ENCODE measurements at places on chromosomes 1 and 21.

DNA sequence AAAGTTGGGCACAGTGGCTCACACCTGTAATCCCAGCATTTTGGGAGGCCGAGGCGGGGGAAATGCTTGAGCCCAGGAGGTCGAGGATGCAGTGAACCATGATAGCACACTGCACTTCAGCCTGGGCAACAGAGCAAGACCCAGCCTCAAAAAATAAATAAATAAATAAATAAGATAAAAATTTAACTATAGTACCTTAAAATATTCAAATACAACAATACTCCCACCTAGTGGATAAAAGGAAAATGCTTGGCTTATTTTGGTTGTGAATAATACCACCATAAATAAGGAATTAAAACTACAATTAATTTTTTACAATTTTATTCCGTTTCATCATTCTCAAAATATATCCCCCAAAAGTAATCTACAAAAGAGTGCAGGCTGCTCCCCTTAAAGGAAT is 8.1 kb downstream of the PSMG1 start:
- DNase-seq, result no peak

DNA sequence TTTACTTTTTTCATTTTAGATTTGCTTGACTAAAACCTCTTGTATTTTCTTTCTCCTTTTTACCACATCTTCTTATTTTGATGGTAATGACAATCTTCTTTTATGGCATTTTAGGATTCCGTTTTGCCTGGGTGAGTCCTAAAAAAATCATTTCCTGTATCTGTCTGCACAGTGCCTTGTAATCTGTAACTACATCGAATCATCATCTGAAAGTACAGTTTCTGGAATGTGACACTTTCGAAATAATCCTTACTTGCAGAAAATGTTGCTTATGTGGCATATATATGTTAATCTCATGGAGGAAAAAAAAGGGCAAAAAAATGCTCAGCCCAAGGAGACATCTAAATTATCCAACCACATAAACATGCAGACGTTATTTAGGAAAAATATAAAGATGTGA is 29.0 kb downstream of the GREM2 start:
- no peak for DNase-seq

DNA sequence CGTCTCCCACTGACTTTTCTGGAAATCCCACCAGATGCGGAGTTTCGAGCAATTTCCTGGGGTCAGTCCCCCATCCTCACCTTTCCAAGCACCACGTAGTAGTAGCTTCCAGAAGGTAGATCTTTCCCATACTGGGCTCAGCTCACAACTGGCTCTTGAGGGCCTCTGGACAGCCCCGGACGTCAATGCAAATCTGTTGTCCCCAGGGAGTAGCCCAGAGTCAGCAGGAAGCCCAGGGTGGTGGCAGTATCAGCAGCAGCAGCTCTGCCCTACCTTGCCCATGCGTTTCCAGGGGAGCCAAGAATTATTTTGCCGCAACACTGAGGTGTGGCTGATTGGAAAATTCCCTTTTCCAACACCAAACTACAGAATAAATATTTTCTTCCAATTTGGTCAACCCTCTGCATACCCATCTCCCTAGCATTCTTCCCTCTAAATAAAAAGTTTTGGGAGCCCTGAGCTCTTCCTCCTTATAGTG is 70.3 kb downstream of the CD46 start:
- no peak for DNase-seq

GRCh38 chr1:147800804-147801203 is 40.4 kb upstream of the GJA5 start:
- no peak for DNase-seq

DNA sequence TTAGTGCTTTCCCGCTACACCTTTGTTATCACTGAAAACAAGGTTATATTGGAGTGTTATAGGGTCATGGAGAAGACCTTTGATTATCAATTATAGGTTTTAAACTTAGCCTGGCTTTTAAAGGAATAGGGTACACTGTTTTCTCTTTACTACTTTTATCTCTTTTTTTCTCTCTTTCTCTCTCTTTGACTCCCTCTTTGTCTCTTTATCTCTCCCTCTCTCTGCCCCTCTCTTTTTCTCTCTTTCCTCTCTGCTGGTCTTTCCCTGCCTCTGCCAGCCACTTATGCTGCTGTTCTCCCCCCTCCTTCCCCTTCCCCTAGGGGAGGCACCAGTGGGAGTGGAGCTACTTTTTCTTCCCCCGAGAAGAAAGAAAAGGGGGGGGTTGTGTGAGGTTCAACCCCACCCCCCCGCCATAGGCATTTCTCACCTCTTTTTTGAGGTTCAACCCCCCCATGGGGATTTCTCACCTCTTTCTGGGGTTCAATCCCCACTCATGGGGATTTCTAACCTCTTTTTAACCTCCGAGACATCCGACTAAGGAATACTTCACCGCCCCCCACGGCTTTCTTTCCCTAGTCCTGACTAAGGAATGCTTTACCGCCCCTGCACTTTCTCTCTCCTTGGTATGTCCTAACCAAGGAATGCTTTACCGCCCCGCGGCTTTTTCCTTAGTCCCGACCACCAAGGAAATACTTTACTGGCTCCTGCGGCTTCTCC is 17.2 kb upstream of the ZBTB8B start:
- no peak for DNase-seq

DNA sequence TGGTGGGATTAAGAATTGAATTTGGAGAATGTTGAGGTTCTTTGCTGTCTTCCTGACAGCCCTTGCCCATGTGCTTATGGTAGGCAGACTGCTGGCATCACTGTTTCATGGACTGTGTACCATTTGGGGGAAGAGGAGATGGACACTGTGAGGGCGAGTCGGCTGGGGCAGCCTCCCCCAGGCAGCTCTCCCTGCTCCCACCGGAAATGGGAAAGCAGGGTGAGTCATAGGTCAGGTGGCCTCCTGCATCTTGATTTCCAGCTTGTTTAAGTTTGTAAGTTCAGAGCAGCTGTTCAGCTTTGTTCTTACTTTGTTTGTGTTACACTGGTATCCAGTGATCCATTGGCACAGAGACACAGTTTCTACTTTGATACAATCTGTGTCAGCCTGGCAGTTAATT is 87.2 kb upstream of the CNIH3 start:
- no peak for DNase-seq

- no peak for DNase-seq
Observed at GRCh38 chr1:109935451-109935900, 24.8 kb downstream of the CSF1 start.

All from stimulated activated CD4-positive, alpha-beta T cell treated with anti-CD3 and anti-CD28 coated beads, Interleukin-12 subunit alpha, Interleukin-12 subunit beta, amount 100 ng/mL, for 4 hours (primary cell).